Vagina (tissue), 2 donors: ENCODE measurements at places on chromosomes 5 and 9.
A peak's percentile ranks its signal among the peaks of the same experiment; 100 is the strongest.

- DNase-seq: no peak
- no peaks in the 10 kb centered on the region for H3K36me3 ChIP-seq
- H3K27me3 ChIP-seq: no peaks in the 10 kb centered on the region
Measured at GRCh38 chr5:33894566-33894965, 2.8 kb upstream of the ADAMTS12 start.

DNA sequence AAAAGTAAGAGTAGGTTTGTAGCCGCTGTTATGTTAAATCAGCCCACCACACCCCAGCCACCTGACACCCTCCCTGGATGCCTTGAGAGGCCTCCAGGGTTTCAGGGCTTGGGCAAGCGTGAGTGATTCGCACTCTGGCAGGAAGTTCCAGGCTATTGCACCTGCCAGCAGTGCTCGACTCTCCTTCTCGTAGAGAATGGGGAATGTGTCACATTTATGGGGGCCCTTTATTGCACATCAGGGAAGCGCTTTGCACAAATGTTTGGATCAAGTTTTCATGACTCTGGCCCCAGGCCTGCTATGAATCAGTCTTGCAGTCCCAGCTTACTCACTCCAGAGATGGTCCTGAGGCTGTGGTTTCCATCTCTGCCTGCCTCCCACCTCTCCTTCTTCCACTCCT, 66.1 kb upstream of the ADRA1B start:
- no peak overlapping the region for H3K4me3 ChIP-seq
- peak; percentile 94 for DNase-seq
- H3K27me3 ChIP-seq: no peaks in the 10 kb centered on the region
- no peaks in the 10 kb centered on the region for H3K36me3 ChIP-seq
- no peak overlapping the region for H3K27ac ChIP-seq
- no peaks in the 10 kb centered on the region for H3K4me1 ChIP-seq

GRCh38 chr9:107409581-107410389, 79.8 kb downstream of the KLF4 start:
- H3K36me3 ChIP-seq: no peaks in the 10 kb centered on the region
- no peaks in the 10 kb centered on the region for H3K27me3 ChIP-seq
- H3K4me3 ChIP-seq: no peak overlapping the region
- no peaks in the 10 kb centered on the region for H3K4me1 ChIP-seq
- no peak overlapping the region for H3K27ac ChIP-seq

DNA sequence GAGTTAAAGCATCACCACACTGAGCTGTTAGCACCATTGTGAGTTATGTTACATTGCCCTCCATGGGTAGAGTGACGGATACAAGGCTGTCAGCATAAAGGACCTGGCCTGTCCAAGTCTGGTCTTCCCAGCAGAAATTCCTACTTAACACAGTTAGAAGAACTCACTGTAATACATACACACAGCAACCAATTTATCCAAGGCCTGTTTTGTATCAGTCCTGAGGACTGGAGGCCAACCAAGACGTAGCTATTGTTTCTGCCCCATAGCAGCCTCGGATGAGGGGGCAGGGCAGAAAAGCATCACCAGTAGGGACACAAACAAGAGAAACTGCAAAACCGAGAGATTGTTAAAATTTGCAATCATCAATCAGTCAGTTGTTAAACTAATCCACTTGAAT, 66.0 kb upstream of the CKMT2 start:
- H3K4me1 ChIP-seq: no peaks in the 10 kb centered on the region
- no peak for DNase-seq
- H3K4me3 ChIP-seq: no peak overlapping the region
- no peaks in the 10 kb centered on the region for H3K27me3 ChIP-seq
- no peak overlapping the region for H3K27ac ChIP-seq
- no peaks in the 10 kb centered on the region for H3K36me3 ChIP-seq

- H3K4me1 ChIP-seq: no peaks in the 10 kb centered on the region
- H3K4me3 ChIP-seq: no peak overlapping the region
- H3K36me3 ChIP-seq: no peaks in the 10 kb centered on the region
- H3K27ac ChIP-seq: no peak overlapping the region
- H3K27me3 ChIP-seq: no peaks in the 10 kb centered on the region
- no peak for DNase-seq
Measured at GRCh38 chr5:86199287-86199686, 418.5 kb upstream of the COX7C start.

GRCh38 chr5:53934151-53934820, 373.8 kb downstream of the NDUFS4 start:
- no peak for DNase-seq
- H3K27me3 ChIP-seq: no peaks in the 10 kb centered on the region
- H3K36me3 ChIP-seq: no peaks in the 10 kb centered on the region
- H3K4me3 ChIP-seq: no peak overlapping the region

- H3K27ac ChIP-seq: no peak overlapping the region
- no peaks in the 10 kb centered on the region for H3K36me3 ChIP-seq
- H3K4me3 ChIP-seq: no peak overlapping the region
- no peak for DNase-seq
- no peaks in the 10 kb centered on the region for H3K27me3 ChIP-seq
- peaks cover 4% of the 10 kb centered on the region for H3K4me1 ChIP-seq
Measured at GRCh38 chr5:118726891-118727290, 261.5 kb downstream of the DTWD2 start.

- H3K27ac ChIP-seq: no peak overlapping the region
- H3K27me3 ChIP-seq: no peaks in the 10 kb centered on the region
- H3K4me3 ChIP-seq: no peak overlapping the region
- no peaks in the 10 kb centered on the region for H3K36me3 ChIP-seq
Measured at GRCh38 chr5:72937517-72938061, 18.3 kb upstream of the FCHO2 start.

DNA sequence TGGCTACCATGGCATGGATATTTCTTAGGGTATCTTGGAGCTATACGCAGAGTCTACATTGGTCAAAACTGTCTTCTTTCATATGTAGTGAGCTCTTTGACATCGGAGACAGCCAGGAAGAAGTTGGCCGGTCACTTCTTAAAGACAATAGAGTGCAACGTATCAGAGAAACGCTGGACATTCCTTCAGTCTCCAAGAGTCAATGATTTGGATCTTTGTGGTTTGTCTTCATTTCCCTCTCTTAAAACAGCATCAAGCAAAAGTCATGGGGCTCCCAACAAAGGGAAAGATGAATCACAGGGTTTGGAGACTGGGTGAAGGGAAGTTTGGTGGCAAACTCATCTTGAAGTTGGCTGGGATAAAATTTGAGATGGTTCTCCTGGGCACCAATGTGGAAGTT, 320.1 kb downstream of the AGTPBP1 start:
- no peak overlapping the region for H3K27ac ChIP-seq
- no peak overlapping the region for H3K4me3 ChIP-seq
- peaks cover 11% of the 10 kb centered on the region for H3K4me1 ChIP-seq
- H3K36me3 ChIP-seq: no peaks in the 10 kb centered on the region

DNA sequence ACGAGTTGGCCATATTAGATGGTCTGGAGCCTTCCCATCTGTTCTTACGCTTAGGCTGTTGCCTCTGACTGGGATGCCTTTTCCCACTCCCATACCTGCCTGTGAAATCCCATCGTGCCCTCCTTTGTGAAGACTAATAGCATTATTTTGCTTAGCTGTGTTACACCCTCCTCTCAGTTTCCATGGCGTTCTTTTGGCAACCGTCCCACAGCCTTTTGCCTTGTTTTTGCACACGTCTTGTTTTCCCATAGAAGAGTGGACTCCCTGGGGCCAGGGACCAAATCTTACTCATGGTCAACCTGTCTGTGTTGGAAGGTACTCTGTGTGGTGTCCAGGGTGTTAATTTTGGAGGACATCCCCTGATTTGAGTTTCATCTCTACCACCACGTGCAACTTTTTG, 242.1 kb downstream of the HSPA4 start:
- no peak for DNase-seq
- no peaks in the 10 kb centered on the region for H3K4me1 ChIP-seq
- H3K27me3 ChIP-seq: no peaks in the 10 kb centered on the region
- H3K36me3 ChIP-seq: no peaks in the 10 kb centered on the region
- H3K27ac ChIP-seq: no peak overlapping the region

DNA sequence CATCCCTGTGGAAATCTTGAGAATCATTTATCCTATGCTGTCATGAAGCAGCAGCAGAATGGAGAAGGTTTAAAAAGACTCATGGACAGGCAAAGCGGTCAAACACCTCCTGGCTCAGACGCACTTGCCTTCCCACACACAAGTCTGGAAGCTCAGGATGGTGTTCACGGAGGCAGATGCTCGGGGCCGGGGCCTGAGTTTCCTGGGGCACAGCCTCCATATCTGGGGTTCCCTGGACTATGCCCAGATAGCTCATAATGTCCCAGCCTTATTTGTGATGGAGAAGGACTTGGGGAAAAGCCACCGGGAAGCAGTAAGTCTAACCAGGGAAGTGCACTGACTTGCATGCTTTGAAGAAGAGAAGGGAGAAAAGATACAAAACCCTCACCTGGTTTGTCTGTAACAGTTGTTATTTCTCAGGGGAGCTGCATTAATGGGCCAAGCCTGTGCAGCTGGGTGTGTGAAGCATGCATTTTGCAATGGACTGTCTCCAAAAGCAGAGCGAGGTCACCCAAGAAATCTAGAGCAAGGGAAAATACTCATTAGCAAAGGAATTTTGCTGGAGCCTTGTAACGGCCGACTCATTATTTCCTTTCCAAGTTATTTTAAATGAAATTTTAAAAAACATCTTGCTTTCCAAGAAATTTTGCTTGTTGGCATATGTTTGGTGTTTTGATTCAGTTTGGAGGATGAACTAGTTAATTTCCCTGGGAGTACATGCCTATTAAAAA, 3.4 kb downstream of the S1PR3 start:
- DNase-seq: peak; percentile 84
- no peaks in the 10 kb centered on the region for H3K36me3 ChIP-seq
- H3K27ac ChIP-seq: peak overlapping the region; percentile 92
- H3K4me1 ChIP-seq: peaks cover 89% of the 10 kb centered on the region

DNA sequence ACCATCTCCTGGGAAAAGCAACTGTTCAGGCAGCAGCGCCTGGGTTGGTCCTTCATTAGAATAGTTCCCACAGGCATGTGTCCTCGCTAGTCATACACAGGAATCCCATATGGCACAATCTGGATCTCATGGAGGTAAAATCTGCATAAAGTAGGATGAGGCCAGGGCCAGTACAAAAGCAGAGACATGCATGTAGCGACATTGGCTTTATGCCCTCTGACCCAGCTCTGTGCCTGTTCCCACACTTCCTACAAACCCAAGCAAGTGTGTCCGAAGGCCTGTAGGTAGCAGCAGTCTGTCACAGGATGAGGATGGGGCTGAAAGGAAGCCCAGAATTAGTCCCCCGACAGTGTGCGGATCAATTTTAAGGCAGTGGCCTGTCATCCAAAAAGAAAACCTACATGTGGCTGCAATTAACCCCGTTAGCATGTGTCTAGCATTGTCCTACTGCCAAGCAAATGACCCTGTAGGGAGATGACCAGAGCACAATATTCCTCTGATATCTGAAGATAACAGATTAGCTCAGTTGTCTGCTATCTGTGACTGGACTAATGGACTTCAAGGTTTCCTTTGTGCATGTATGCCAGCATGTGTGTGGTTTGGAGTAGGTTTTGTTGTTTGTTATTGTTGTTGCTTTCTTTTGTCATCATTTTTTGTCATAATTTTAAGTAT, 178.8 kb downstream of the TMEM161B start:
- H3K27me3 ChIP-seq: no peaks in the 10 kb centered on the region
- H3K36me3 ChIP-seq: no peaks in the 10 kb centered on the region
- no peak for DNase-seq
- no peak overlapping the region for H3K4me3 ChIP-seq

- no peak overlapping the region for H3K27ac ChIP-seq
- H3K27me3 ChIP-seq: no peaks in the 10 kb centered on the region
- no peak overlapping the region for H3K4me3 ChIP-seq
- no peak for DNase-seq
- no peaks in the 10 kb centered on the region for H3K4me1 ChIP-seq
- no peaks in the 10 kb centered on the region for H3K36me3 ChIP-seq
Measured at GRCh38 chr5:167633931-167634341, 657.5 kb upstream of the WWC1 start.

DNA sequence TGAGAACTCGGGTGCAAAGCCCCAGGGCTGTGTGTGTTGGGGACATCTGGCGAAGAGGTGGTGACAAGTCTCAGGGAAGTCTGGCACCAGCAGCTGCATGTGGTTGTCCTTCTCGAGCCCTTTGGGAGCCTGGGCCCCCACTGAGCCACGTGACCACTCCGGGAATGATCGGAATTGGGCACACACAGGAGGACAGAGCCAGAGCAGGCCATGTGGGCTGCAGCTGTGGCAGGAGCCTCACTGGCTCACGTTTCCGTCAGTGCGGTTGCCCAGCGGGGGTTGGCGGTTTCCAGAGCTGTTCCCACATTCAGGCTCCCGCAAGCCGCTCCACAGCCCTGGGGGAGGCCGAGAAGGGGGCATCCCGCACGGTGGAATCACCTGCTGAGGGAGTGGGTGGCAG, 6.8 kb upstream of the CEL start:
- no peak overlapping the region for H3K4me3 ChIP-seq
- peaks cover 9% of the 10 kb centered on the region for H3K4me1 ChIP-seq
- no peaks in the 10 kb centered on the region for H3K27me3 ChIP-seq
- H3K36me3 ChIP-seq: no peaks in the 10 kb centered on the region
- DNase-seq: no peak

GRCh38 chr5:140145818-140146522, 20.2 kb downstream of the IGIP start:
- peak overlapping the region; percentile 50 for H3K4me3 ChIP-seq
- peaks cover 41% of the 10 kb centered on the region for H3K4me1 ChIP-seq
- no peaks in the 10 kb centered on the region for H3K36me3 ChIP-seq
- H3K27ac ChIP-seq: peak overlapping the region; percentile 49
- DNase-seq: no peak

DNA sequence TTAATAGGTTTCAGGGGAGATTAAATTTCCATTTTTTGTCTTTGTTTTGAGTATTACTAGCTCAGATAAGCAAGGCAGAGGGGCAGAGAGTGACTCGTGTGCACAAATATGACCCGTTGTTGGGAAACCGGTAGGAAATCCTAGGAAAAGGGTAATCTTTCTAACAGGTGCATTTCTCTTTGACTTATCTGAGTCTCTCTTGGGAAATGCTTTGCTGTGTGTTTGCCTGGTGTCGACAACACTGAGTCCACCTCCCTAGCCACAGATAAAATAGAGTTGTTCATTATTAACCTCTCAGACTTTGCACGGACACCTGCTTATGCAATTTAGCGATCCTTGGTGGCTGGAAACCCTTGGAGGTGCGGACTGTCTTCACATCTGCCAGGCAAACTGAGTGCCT, 164.2 kb downstream of the FGF1 start:
- H3K4me3 ChIP-seq: no peak overlapping the region
- no peak overlapping the region for H3K27ac ChIP-seq
- H3K4me1 ChIP-seq: no peaks in the 10 kb centered on the region
- no peak for DNase-seq
- H3K36me3 ChIP-seq: no peaks in the 10 kb centered on the region

- no peaks in the 10 kb centered on the region for H3K27me3 ChIP-seq
- no peaks in the 10 kb centered on the region for H3K36me3 ChIP-seq
- H3K4me3 ChIP-seq: no peak overlapping the region
- DNase-seq: no peak
- no peaks in the 10 kb centered on the region for H3K4me1 ChIP-seq
Measured at GRCh38 chr5:111649516-111649915, 107.5 kb downstream of the NREP start.

- no peaks in the 10 kb centered on the region for H3K4me1 ChIP-seq
- no peak overlapping the region for H3K27ac ChIP-seq
- H3K27me3 ChIP-seq: no peaks in the 10 kb centered on the region
Measured at GRCh38 chr9:72794946-72795345, 157.9 kb downstream of the ALDH1A1 start.

- H3K4me3 ChIP-seq: no peak overlapping the region
- no peaks in the 10 kb centered on the region for H3K27me3 ChIP-seq
- no peak overlapping the region for H3K27ac ChIP-seq
- no peaks in the 10 kb centered on the region for H3K4me1 ChIP-seq
- no peaks in the 10 kb centered on the region for H3K36me3 ChIP-seq
Measured at GRCh38 chr5:178074266-178074952, 38.9 kb upstream of the N4BP3 start.

GRCh38 chr9:72809586-72809985, 143.3 kb downstream of the ALDH1A1 start:
- peaks cover 8% of the 10 kb centered on the region for H3K4me1 ChIP-seq
- no peaks in the 10 kb centered on the region for H3K36me3 ChIP-seq
- no peaks in the 10 kb centered on the region for H3K27me3 ChIP-seq
- H3K27ac ChIP-seq: no peak overlapping the region
